Activated naive CD8-positive, alpha-beta T cell treated with anti-CD3 and anti-CD28 coated beads, Interleukin-2, amount 50 U/mL, for 24 hours (primary cell): ENCODE measurements at places on chromosomes 12 and 14.
A peak's percentile ranks its signal among the peaks of the same experiment; 100 is the strongest.

DNA sequence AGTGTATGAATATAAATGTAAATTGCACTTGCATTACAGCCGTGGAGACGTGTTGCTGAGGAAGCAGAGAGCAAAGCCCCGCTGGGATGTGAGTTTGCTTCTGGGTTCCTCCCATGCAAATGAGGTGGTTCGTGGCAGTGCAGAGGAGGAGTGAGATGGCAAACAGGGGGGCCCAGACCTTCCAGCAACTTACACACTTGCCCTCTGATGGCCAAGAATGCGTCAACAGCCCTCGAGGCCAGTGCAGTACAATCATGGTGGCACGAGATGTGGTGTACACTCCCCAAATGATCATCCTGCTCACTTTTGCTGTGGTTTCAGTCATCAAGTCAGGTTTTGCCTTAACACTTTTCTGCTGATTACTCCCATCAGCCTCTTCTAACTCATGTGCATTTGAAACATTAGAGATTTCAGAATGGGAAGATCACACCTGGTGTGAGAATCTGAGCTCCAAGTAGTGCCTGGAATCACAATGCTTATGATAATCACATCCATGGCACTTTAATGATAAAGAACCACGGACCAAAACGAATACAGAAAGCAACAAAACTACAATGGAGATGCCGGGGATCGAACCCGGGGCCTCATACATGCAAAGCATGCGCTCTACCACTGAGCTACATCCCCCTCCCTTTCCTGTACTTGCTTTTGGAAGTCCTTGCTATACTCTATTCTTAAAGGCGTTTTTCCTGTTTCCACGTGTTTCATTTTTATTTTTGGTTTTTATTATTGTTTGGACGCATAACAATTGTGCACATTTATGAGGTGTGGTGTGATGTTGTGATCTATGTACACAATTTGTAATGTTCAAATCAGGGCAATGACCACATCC is 7.0 kb upstream of the UBC start:
- DNase-seq: peak; percentile 86

- DNase-seq: peak; percentile 56
Measured at GRCh38 chr12:68538726-68539614, 71.7 kb upstream of the RAP1B start.

DNA sequence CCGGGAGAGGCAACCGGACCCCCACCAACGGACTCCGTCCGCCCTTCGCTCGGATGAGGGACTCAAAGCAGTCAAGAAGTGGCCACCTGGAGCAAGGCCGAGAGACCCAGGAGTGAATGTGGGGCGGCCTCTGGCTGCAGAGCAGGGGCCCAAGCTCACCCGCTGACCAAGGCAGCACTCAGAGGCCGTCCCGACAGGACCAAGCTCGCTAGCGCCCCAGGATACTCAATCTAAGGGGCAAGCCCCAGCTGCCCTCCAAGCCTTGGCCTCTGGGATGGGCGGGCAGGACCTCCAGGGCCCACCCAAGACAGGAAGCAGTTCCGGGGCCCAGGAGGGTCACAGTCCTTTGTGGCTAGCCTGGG is 936 bp downstream of the AKT1 start:
- DNase-seq: peak; percentile 16

DNA sequence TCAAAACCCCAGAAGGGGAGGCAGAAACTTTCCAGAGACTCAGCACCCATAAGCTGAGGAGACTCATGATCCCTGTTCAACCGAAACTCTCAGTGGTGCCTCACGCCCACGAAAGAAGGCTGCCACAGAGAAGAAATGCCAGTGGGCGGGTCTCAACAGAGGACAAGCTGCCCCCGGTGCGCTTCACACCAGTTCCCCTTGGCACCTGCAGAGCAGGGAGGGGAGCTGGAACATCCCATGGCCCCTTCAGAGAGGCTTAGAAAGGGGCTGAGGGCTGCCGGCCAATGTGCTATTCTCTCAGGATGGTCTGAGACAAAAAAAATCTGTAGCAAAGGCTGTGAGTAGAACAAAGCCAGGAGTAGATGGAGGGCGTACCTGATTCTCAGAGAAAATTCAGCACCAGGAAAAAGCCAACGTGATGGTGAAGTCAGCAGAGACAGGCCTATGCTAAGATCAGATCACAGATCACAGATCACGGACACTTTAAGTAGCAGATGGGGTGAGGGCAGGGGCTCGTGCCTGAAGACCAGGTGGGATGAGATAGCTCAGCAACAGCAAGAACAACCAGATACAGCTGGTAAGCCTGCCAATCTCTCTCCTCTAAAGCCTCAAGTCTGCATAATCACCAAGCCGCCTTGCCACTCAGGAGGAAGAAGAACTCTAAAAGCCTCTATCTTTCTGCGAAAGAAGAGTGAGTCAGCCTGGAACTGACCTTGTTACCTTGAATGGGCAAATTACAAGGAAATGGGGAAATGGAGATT is 206.4 kb upstream of the GRIP1 start:
- DNase-seq: no peak

DNA sequence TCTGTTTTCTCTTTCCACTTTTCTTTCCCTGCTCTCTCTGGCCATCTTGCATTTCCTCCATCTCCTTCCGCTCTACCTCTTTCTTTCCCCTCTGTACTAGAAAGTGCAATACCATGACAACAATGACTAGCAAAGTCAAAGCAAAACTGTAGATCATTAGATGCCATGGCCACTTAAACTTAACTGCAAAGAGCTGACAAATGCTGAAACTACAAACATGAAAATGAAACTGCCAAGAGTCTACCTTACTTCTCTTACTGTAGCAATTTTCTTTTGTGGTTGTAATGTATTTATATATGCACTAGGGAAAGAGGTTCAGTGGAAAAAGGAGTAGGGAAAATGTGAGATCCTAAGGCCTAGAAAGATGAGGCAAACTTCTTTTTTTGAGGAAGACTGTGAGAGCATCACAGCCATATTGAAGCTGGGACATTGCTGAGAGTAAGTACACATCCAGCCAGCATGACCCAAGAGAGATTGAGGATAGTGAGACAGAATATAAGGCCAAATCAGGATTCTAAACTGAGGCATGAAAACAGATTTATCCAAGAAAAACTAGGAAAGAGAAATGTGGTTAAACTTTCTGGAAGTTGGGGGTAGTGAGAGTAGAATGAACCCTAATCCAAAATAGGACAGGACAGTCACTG is 276.6 kb upstream of the NAV3 start:
- no peak for DNase-seq

GRCh38 chr14:85788470-85789233 is 258.7 kb downstream of the FLRT2 start:
- DNase-seq: no peak

DNA sequence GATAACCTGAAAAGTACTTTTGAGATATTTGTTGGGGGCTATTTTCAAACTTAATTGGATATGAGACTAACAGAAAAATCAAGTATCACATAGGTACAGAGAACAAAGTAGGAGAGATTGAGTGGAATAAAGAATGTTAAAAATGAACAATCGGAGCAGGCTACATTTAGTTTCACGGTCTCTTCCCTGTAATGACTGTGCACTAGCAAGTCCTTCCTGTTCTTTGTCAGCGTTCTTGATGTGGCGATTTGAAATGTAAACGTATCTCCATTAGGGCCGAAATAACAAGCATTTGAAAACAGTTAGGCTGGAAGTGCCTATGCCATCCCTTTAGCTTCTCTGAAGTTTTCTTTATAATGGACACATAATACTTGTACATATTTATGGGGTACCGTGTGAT is 31.0 kb downstream of the SLC25A29 start:
- no peak for DNase-seq
